Right renal pelvis (tissue), 4 donors: ENCODE measurements at places on chromosomes 4 and X. TPM values are rescaled to one million over a fixed set of nuclear protein-coding genes. Genes with fewer than 3 reads are reported as not detected.

GRCh38 chr4:124427095-124427767, 285.3 kb downstream of the ANKRD50 start:
- DNase-seq, result no peak

- DNase-seq, result no peak
These were observed 2.2 kb upstream of the CLDN2 start for GRCh38 chrX:106917830-106918500.

DNA sequence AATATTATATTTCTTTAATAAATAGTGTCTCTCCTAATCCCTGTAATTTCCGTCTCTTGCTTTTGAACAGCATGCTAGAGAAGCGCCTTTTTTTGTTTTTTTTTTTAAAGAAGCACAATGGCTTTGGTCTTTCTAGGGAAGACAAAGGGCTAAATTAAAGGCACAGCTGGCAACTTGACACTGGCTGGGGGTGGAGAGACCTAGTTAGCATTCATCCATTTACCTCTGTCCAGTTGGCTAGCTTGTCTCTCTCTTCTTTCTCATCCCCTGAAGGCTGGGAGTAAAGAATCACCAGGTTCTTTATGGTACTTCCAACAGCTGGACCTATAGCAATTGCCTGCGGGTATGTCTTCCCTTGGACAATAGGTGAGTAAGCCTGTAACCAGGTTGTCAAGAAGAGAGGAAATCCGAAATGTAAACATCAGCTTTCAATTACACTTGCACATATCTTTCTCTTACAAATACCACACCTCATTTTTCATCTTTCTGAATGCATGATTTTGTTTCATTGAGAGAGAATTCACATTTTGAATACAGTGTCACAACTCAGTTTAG, 178.4 kb upstream of the GPR101 start:
- DNase-seq, result no peak

DNA sequence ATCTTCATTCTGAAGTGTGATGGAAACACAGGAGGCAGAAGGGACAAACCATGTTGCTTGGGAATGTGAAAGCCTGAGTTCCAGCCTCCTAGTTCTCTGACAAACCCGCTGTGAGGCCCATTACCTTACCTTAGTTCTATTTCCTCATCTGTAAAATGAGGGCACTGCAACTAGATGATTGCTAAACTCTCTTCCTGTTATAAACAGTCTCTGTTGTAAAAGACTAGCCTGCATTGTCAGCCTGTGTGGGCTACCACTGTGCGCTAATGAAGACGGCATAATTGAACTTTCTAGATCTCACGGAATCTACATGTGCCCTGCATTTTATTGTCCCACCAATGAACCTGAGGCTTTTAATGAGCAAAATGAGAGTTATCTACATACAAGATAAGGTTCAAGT, 147.2 kb downstream of the AFF2 start:
- DNase-seq, result no peak

SAGE1 gene
- not detected for polyA plus RNA-seq

LRIT3 gene
- 0.31 TPM for polyA plus RNA-seq

DNA sequence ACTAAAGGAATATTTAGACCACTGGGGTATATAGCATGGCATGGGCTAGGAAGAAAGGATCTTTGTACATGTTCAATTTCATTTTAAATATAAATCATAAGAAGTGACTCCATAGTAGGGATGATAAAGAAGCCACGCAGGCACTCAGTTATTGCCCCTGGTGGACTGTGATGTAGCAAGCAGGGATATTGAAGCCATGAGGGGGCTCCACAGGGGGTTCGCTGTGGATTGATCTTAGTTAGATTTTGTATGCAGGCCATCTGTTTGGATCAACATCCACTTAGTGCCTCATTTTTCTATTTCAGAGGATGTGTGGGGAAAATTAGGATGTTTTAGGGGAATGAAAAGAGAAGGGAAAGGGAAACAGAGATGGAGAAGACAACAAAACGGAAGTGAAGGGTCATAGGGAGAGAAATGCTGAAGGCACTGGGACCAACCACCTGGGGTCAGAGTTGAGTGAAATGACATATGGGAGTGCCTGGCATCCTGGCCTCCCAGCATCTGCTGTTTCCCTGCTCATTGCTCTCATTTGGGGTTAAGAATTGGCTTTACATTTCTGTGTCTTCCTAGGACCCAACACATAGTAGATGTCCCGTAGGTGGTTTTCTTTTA, 11.2 kb upstream of the FREM3 start:
- DNase-seq, result no peak

AKAP14 gene
- 0.55 TPM for polyA plus RNA-seq

DNA sequence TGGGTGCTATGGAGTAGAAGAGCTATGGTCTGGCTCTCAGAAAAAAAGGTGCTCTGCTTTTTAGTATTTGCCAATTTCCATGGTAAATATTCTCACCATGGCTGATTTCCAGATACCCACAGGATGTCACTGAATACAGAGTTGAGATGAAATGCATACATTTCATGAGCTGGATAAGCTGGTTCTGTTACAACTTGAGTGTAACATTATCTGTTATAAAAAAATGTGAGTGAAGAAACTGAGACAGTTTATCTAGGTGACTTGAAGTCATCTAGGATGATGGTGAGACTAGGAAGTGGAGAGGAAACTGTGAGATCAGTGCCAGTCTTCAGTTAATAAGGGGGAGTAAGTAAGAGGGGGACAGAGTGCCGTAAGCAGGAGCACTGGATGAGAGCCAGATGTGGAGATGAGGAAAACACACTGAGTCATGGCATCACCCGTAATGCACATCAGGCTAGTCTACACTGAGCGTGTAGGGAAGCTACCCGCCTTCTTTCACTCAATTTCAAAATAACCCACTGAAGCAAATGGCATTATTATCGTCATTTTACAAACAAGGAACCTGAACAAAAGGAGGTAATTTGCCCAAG, 5.0 kb downstream of the HPSE start:
- no peak for DNase-seq

DNA sequence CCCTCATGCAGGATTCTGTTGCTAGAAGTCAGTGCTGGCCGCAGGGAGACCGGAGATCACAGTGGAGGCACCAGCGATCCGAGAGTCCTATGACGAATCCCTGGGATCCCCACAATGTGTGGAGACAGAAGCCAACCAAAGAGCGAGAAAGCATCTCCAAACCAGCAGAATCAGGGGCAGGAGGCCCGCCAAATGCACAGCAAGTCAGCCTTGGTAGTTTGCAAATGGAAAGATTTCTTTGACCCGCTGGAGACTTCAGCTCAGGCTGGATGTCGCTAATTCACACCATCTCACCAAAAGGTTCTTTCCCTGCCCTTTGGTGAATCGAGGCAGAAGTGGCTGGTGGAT, 505 bp upstream of the PKD2 start:
- DNase-seq, result no peak

DNA sequence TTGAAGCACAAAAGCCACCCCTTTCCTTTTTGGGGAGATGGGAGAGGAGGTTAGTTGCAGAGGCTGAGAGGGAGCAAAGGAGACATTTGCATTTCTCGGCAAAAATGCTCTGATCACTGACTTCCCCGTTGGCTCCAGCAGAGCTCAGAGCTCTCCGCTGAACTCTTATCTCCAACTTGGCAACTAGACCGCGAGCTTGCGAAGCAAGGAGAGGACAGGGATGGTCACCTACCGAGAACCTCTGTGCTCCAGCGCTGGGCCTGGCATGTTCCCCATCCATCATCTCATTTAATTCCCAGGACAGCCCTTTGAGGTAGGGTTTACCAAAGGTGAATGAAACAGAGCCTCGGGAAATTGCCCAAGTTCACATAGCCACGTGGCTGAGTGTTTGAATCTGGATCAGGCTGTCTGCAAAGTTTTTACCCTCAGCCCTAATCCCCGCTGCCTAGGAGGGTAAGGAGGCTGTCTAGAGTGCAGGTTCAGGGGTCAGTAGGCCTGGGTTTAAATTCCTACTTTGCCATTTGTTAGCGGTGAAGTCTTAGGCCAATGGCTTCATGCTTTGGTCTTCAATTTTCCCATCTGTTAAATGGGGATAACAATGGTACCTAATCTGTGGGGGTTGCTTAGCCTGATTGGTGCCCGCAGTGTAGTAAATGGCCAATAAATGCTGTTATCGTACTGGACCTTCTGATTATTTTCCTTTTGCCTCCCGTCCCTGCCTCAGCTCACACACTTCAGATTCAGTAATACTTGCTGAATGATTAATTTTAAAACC, 3.8 kb upstream of the CITED1 start:
- DNase-seq, result no peak

DNA sequence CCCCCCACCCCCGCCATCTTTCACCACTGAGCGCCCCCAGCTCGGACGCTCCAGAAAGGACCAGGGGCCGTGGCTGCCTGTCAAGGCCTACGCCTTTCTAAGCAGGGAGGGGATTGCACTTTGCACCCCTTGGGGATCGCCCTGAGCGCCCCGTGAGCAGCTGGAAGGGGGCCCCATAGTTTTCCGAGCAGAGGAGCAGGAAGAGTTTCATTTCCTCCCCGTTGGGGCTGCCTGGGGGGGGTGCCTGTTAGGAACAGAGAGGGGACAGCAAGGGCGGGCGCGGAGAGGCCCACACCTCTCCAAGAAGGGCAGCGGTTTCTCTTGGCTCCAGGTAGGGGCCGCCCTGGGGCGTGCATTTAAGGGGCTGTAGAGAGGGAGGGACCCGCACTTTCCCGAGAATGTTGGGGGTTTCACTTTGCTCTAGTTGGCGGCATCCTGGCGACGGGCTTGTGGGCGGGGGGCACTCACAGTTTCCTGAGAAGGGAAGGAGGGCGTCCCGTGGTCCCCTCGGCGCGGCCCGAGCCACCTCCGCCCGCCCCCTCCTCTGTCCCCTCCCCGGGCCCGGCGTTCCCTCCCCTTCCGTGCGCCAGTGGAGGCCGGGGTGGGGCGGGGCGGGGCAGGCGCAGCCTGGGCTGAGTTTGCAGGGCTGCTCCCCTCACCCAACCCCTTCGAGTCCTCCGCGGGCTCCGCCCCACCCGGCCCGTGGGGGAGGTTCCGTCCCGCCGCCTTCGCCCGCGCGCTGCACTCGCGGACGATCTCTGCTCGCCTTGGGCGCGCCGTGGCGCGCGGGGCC, 82.3 kb upstream of the CD99 start:
- DNase-seq, result peak; percentile 67

GRCh38 chr4:95552942-95553550, 4.3 kb upstream of the UNC5C start:
- no peak for DNase-seq

- no peak for DNase-seq
These were observed 644.5 kb upstream of the ATOH1 start for GRCh38 chr4:93184053-93184452.

GLRB gene
- polyA plus RNA-seq, result 16.1 TPM

DCAF4L1 gene
- 0.17 TPM for polyA plus RNA-seq

DNA sequence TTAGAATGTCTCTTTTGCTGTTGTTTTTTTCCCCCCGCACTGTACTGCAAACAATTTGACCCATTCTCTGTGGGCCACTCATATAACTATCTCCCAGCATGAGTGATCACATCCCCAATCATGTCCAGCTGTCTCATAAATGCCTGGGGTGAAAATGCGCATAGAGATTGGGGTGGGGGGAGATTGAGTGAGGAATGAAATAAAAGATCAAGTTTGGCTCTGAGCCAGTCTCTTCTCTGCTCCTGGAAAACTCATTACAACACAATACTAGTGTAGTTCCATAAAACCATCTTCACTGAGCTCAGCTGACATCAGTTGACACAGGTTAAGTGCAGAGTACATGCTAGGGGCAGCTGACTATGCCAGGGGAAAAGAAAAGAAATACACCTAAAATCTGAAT, 96.9 kb downstream of the EGF start:
- no peak for DNase-seq

DNA sequence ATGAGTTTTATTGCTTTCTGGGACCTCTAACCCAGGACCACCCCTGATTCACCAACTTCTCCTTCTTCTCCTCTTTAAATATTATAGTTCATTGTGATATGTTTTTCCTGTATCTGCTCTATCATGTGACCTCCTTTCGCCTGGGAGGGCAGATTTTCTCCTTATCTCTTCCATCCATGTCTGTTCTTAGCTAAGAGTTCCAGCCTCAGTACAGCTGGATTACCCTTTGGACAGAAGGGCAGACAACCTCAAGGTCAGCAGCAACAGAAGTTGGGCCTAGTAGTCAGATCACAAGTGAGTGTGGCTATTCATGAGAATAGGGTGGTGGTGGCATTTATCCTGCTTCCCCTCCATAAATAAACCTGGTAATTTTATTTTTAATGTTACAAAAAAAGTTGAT, 5.7 kb upstream of the XK start:
- DNase-seq, result no peak

XKRX gene
- polyA plus RNA-seq, result 0.34 TPM

GRCh38 chrX:66164470-66164869, 423 bp downstream of the HEPH start:
- DNase-seq, result no peak

GRCh38 chrX:106612393-106612763, 600 bp downstream of the RADX start:
- no peak for DNase-seq

- DNase-seq, result no peak
These were observed 411.5 kb upstream of the FTHL17 start for GRCh38 chrX:31483336-31483735.

- DNase-seq, result no peak
These were observed 160.9 kb downstream of the CBR4 start for GRCh38 chr4:168849030-168849675.

NAP1L3 gene
- polyA plus RNA-seq, result 15.6 TPM

DNA sequence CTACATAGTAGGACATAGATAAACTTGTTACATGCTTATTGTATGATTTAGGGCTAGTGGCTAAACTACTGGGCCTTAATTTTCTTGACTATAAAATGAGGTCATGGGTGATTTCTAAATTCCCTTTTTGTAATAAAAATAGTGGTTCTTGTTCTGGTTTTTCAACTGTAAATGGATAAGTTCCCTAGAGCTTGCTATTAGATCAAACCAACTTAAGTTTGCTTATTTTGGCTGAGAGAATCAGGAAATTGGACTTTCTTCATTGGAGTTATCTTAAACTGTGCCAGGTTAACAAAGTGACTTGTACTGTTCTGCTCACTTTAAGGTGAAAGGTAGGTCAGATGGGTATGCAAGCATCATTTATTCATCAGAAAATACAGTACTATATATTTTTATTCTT, 78.3 kb downstream of the PDLIM5 start:
- DNase-seq, result no peak

GRCh38 chrX:3522101-3522650, 175.7 kb upstream of the MXRA5 start:
- no peak for DNase-seq

DNA sequence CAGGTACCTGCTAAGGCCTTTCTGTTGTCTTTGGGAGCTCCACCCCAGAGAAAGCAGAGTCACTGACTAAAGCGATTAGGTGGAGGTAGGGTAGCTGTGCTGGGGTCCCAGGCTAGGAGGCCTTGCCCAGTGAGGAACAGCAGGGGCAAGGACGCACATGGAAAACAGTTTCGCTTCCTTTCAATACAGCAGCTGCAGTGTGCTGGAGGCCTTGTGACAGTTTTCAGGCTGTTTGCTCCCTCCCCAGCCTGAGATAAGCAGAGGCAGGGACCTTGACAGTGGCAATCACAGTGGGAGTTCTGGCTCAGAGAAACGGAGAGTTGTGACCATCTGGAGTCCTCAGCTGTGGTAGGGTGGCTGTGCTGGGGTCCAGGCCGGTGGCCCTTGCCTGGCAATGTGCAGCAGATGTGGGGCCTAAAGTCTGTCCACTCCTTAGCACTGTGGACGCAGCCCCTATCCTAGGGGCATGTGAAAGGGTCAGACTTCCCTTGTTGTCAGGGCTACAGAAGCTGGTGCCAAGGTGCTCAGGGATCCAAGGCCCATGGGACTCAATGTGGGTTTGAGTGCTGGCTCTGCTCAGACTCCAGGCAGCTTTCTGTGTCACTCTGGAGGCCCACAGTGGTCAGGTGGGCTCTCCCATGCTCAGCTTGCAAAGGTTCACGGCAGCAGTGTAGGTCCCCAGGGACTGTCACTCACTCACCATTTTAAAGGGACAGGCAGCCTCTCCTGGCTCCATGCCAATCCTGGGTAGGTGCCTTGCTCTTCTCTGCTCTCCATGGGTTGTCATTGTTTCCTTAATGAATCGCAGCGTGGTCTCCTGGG, 534.9 kb upstream of the FMR1 start:
- DNase-seq, result no peak
